ENCODE measurements at places on chromosomes 5 and 9.

DNA sequence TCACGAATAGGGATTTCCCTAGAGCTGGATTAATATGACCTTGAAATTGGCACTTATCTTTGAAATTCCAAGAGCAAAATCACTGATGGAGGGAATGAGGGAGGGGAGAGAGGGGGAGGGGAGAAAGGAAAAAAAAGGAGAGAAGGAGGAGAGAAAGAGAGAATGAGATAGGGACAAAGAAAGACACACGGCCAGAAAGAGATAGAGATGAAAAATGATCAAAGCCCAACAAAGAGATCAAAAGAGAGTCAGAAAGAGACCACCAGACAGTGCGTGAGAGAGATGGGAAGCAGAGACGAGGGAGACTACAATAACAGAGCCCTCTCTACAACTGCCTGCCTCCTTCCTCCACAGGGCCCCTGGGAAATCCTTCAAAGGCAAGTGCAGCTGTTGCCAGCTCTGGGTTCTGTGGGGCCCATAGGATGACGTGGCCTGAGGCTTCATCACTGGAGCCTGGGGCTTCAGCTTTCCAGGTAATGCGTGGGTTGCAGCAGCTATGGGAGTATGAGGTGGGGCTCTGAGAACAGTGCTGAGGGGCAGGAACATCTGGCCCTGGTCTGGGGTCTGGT is 58.3 kb upstream of the SHB start:
- no peak for DNase-seq

DNA sequence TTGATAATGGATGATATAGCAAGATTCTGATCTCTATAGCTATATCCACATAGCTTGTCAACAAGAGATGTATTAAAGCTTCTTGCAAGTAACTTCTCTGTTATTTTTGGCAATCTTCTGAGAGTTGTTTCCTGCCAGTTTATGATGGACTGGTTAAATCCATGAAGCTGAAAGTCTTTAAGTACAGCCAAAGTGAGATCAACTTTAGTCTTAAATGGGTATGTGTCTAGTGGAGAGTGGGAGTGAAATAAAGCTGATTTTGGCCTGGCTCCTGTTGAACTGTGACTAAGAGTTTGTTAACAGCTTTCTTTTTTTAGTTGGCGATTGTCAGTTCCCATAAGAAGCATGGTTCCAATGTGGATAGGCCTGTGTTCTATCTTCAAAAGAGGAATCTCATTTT is 350.9 kb upstream of the PCSK5 start:
- DNase-seq, result no peak

GRCh38 chr5:123455095-123455494 is 31.9 kb upstream of the CEP120 start:
- no peak for DNase-seq

DNA sequence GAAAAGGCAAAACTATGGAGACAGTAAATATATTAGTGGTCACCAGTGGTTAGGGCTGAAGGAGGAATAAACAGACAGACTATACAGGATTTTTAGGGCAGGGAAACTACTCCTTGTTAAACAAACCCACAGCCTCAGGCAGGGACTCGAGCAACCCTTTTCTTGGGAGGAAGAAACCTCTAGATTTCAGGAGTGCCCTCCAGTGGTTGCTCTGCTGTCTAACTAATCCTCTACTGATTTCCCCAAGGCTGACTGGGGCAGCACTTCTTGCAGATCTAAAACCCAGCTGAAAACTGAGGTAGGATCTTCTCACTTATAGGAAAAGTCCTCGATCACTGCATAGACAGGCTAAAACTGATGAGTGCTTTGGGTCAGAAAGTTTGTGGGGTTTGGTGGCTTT is 176.8 kb downstream of the ISOC1 start:
- no peak for DNase-seq

GRCh38 chr9:72038890-72039410 is 21.5 kb downstream of the C9orf57 start:
- peak; percentile 16 for DNase-seq

- no peak for DNase-seq
Measured at GRCh38 chr9:134526584-134527477, 114.8 kb upstream of the COL5A1 start.

DNA sequence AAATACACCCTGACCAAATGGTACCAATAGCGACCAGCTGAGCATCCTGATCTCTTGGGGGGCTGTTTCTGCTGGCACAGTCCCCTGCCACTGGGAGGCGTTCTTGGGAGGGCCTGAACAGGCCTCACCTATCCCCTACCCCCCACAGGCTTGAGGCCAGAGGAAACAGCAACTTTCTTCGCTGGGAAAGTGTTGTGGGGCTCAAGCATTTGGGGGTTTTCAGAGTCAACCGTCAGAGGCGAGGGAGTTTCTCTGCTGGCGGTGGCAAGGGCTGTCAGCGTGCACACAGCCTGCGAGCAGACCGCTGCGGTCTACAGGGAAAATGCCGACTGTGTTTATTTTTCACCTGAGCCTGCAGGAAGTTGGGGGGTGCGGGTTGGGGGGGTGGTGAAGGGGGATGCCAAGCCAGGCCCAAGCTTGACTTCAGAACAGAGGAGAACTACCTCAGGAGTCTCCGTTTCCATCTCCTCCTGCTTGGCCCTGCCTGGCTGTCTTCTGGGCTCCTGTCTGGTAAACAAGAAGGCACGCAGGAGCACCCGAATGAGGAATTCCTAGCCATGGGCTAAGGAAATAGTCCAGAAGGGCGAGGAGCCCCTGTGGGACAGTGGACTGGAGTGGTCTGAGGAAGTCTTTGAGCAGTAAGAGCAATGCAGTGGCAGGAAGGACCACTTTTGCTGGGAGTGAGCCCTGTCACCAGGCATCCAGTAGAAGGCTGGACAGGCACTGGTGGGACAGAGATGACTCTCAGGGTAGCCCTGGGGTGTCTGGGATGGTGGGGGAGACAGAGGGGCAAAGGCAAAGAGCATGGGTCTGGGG is 18.1 kb downstream of the TCF7 start:
- DNase-seq, result peak; percentile 71

DNA sequence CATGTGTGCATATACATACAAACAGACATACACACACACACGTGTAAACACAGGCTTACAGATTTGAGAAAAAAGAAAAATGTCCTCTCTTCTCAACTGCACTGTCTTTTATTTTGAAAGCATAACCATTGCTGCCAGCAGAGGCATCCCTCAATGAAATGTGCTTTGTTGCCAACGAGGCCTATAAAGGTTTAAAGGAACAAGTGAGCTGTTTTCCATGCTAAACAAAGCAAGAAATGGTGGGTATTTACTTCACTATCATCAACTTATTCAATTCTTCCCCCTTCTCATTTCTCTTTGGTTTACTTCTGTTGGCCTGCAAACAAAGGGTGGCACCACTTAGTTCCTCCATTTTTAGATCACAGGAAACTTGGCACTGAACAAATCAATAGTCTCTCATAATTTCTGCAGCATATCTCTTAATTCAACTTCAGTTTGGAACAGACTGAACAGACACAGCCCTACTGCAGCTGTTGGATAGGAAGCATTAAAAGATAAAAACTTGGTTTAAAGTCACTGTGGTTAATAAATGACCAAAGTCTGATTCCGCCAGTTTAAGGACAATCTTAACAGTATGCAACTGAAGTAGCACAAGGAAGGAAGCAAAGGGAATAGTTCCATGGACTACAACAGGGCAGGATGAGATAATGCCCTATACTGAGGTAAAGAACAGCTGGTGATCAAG is 21.7 kb downstream of the TTC33 start:
- no peak for DNase-seq

- DNase-seq, result no peak
Measured at GRCh38 chr5:166369346-166369745, 1922.1 kb upstream of the WWC1 start.

- no peak for DNase-seq
Measured at GRCh38 chr5:73311291-73312110, 137.1 kb downstream of the FOXD1 start.

DNA sequence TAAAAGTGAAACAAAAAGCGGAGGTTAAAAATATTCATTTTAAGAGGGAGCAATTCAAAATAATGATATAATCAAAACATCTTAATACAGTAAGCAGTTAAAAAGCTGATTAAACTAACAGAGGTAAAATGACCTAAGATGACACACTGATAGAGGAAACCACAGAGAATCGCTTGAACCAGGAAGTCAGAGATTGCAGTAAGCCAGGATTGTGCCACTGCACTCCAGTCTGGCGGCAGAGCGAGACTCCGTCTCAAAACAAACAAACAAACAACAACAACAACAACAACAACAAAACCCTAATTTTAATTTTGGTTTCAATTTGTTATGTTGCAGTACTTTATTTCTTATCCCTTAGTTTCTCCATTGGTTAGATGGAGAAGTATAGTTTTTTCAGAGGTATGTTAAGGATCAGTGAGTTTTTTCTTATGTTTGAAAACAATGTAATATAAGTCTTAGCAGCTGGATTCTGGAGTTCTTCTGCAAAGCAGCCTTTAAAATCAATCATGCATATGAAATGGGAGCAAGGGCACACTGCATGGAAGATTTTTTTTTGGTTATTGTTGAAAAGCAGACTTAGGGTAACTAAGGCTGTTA is 58.5 kb downstream of the MLANA start:
- peak; percentile 58 for DNase-seq
